Tongue (tissue), 3 donors: ENCODE measurements at places on chromosomes 7 and 10. TPM values are rescaled to one million over a fixed set of nuclear protein-coding genes. Genes with fewer than 3 reads are reported as not detected.

The SSBP1 gene
- 111 TPM for total RNA-seq

The PCDH15 gene
- 0.21 TPM for total RNA-seq

The CAV2 gene
- total RNA-seq, result 85.3 TPM

The NUPR2 gene
- not detected for total RNA-seq

The UPK3B gene
- total RNA-seq, result 2.2 TPM

The TMEM229A gene
- not detected for total RNA-seq

The SPAG6 gene
- total RNA-seq, result 0.82 TPM

The OR2A42 gene
- not detected for total RNA-seq

The NKX6-2 gene
- total RNA-seq, result not detected

The COL26A1 gene
- total RNA-seq, result 1.6 TPM

The CPXM2 gene
- total RNA-seq, result 7.8 TPM

The CPA4 gene
- total RNA-seq, result 2.4 TPM

The PRTFDC1 gene
- 15.4 TPM for total RNA-seq

The WASHC2A gene
- total RNA-seq, result 52.6 TPM

The PIP gene
- 11.3 TPM for total RNA-seq

The FKBP6 gene
- total RNA-seq, result not detected

The CCL24 gene
- total RNA-seq, result not detected

The CYP26A1 gene
- 1.9 TPM for total RNA-seq

The ZYX gene
- 33.7 TPM for total RNA-seq

The PDZD7 gene
- not detected for total RNA-seq

The TAS2R5 gene
- 4.5 TPM for total RNA-seq

The PRLHR gene
- total RNA-seq, result not detected

The DOCK1 gene
- total RNA-seq, result 78.8 TPM

The KIAA1549 gene
- total RNA-seq, result 5.8 TPM

The TAF3 gene
- total RNA-seq, result 3.0 TPM

The RBM33 gene
- total RNA-seq, result 50.0 TPM

The ACSL5 gene
- total RNA-seq, result 3.7 TPM

The LRRC4 gene
- total RNA-seq, result 0.41 TPM

The PRKAR2B gene
- 10.9 TPM for total RNA-seq

The TET1 gene
- total RNA-seq, result 25.8 TPM

The MRC1 gene
- 8.7 TPM for total RNA-seq

The PLOD3 gene
- total RNA-seq, result 32.1 TPM

The CNTNAP2 gene
- 1.9 TPM for total RNA-seq

The NET1 gene
- total RNA-seq, result 225 TPM

The PGAM2 gene
- 433 TPM for total RNA-seq

The OR2A12 gene
- not detected for total RNA-seq
